Stimulated activated CD4-positive, alpha-beta T cell treated with anti-CD3 and anti-CD28 coated beads, Interleukin-12 subunit alpha, Interleukin-12 subunit beta, amount 100 ng/mL, for 48 hours (primary cell): ENCODE measurements at places on chromosomes 1 and 21.

GRCh38 chr1:159979257-159979656, 25.2 kb upstream of the SLAMF9 start:
- no peak for DNase-seq

- DNase-seq = no peak
These were observed 6.5 kb downstream of the NR0B2 start for GRCh38 chr1:26907071-26907917.

DNA sequence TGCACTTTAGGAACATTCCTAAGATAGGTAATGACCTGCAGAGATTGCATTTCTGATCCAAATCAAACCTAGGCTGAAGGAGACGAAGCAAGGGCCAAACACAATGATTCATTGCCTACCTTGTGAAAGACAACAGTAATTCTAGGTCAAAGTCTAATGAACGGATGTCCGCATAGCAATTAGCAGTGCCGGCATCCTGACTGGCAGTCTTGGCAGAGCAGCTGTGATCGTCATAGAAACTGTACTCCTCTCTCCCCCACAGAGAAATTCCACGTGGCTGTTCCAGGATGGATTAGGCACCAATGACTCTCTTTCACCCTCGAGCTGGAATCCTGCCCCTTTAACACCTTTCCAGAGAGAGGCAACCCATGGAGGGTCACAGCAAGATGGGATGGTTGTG, 28.9 kb upstream of the VAV3 start:
- no peak for DNase-seq

DNA sequence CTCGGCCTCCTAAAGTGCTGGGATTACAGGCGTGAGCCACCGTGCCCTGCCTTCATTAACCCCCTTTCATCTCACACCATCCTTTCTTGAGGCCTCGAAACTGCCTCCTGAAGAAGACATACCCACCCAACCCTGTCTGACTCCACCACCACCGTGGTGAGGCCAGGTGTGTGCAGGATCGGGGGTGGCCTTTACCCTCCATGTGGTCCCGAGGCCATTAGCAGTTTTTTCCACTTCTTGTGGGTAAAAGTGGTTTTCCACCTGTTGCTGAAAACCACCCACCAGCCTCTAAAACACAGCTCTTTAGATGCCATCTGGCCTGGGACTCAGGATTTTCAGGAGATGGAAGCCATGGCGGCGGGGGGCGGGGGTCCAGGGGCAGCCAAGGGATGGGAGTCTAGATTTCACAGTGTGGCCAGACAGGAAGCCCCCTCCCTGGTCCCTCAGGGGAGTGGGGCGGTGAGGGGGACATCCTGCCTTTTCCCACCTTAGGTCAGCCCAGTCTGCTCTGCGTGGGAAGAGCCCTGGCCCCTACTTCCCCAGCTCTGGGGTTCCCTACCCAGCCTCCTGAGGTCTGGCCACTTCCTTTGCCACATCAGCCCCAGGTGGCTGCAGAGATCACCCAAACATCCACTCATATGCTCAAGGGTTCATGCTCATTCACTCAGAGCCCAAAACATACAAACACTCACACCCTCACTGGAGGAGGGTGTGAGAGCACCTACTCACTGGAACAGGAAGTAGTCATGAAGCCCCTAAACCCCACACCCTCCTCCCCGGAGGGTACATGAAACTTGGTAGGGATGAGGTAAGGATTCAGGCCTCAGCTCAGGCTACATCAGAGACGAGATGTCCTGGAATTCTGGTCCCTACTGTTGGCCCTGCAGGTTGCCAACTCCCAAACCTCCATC, 2.3 kb downstream of the FGR start:
- peak; percentile 60 for DNase-seq

- DNase-seq = no peak
These were observed 1.6 kb upstream of the C1orf159 start for GRCh38 chr1:1117469-1117831.

GRCh38 chr1:236123563-236123962, 18.8 kb upstream of the GPR137B start:
- DNase-seq = no peak

GRCh38 chr21:28771790-28772501, 220.7 kb downstream of the LTN1 start:
- no peak for DNase-seq

- DNase-seq = no peak
These were observed 694.1 kb downstream of the USP25 start for GRCh38 chr21:16423921-16424320.

DNA sequence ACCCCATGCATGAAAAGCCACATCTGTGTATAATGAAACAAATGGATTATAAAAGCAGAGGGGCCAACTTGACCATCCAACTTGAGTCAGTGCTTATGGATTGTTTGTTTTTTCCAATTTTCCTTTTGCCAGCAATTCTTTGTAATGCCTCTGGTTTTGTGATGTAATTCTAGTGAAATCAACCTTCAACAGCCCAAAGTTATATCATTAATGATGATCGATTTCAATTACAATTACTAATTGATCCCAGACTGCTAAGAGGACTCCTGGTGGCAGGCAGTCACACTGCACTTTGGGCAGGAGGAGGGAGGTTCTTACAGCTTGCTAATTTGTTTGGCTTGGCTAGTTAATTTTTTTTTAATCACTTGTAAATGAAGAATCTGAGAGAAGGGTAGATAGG, 552.3 kb downstream of the NUF2 start:
- no peak for DNase-seq

GRCh38 chr1:235657747-235658526, 8.4 kb upstream of the GNG4 start:
- no peak for DNase-seq

- DNase-seq = no peak
These were observed 67.3 kb upstream of the BCL10 start for GRCh38 chr1:85343612-85344255.

- no peak for DNase-seq
These were observed 9.9 kb upstream of the NADK start for GRCh38 chr1:1788136-1788535.
